ENCODE measurements at places on chromosomes 16 and 17.
A peak's percentile ranks its signal among the peaks of the same experiment; 100 is the strongest.

DNA sequence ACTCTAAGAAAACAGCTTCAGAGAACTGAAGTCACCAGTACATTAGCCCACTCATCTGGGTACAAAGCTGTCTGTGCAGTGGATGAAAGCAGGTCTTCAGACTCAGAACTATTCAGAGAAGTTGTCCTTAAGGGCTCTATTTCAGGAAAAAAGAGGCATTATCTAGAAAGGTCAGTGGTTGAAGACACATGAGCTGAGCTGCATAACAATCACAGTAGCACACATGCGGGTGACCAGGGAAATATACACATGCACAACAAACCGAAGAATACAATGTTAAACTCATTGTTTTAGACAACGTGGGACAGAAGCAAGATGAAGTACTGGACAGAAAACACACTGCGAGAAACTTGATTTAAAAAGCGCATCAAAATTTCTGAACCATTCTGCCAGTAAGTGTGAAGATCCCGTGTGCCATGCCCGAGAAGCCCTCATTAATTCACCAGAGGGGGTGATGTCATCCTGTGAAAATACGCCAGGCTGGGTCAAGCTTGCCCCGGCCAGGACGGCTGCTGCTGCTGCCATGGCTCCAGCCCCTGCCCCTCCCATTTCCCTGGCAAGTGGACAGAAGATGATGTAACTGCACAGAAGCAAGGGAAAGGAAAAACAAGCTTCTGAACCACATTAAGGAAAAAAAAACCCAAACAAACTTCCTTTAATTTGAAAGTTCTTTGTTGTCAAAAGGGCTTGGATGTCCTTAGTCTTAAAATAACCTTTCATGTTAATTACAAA lies 10.1 kb downstream of the DYNC1LI2 start:
- peak; percentile 64 for DNase-seq

DNA sequence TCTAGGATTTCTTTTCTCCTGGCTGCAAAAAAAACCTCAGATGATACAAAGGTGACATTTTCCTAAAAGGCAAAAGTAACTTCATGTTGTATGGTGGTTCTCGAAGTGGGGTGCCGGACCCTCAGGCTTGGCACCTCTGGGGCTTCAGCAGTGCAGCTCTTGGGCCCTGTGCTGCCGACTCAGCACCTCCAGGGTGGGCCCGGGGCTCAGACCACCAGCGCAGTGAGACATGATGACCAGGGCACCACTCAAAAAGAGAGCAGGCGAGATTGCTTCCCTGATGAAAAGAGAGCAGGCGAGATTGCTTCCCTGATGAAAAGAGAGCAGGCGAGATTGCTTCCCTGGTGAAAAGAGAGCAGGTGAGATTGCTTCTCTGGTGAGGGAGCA lies 98.7 kb upstream of the ZNF750 start:
- no peak for DNase-seq

- no peak for DNase-seq
Observed at GRCh38 chr16:89122322-89122851, 28.7 kb downstream of the ACSF3 start.

GRCh38 chr16:68079626-68080344 lies 5.4 kb upstream of the NFATC3 start:
- DNase-seq, result peak; percentile 96

DNA sequence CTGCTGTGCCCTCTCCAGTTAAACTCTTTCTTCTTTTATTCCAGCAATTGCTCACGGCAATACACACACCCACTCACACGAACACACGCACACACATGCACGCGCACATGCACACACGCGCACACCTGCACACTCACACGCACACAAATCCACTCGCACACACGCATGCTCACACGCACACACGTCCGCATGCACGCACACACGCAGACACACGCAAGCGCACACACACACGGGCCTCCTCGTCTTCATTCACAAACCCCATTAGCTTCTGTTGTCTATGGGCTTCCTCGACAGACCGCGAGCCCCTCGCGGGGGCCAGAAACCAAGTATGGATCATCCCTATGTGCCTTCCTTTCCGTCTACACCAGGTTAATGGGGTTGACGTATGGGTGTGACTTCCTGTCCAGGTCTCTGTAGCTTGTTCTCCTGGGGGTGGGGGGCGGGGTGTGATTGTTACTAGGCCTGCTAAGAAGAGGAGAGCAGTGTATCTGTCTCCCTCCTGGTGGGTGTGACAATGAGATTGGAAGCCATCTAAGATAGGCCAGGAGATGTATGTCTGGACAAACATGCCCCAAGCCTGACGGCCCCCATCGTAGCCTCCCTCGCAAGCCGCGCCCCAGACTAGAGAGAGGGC lies 670 bp upstream of the CTF1 start:
- peak; percentile 74 for DNase-seq
